ENCODE measurements at places on chromosomes 12 and 14. TPM values are rescaled to one million over a fixed set of nuclear protein-coding genes. Genes with fewer than 3 reads are reported as not detected.

The PRPH gene
- total RNA-seq = 0.33 TPM

The RPS29 gene
- total RNA-seq = 300 TPM

The KCNH5 gene
- total RNA-seq = 0.07 TPM

The NINJ2 gene
- 1.0 TPM for total RNA-seq

The PPHLN1 gene
- 48.0 TPM for total RNA-seq

The LGR5 gene
- total RNA-seq = 2.2 TPM

The HOXC10 gene
- total RNA-seq = not detected

The KRT74 gene
- not detected for total RNA-seq

Measured in smooth muscle cell of the pulmonary artery (primary cell).